ENCODE measurements at places on chromosomes 6 and 20. TPM values are rescaled to one million over a fixed set of nuclear protein-coding genes. Genes with fewer than 3 reads are reported as not detected.

DNA sequence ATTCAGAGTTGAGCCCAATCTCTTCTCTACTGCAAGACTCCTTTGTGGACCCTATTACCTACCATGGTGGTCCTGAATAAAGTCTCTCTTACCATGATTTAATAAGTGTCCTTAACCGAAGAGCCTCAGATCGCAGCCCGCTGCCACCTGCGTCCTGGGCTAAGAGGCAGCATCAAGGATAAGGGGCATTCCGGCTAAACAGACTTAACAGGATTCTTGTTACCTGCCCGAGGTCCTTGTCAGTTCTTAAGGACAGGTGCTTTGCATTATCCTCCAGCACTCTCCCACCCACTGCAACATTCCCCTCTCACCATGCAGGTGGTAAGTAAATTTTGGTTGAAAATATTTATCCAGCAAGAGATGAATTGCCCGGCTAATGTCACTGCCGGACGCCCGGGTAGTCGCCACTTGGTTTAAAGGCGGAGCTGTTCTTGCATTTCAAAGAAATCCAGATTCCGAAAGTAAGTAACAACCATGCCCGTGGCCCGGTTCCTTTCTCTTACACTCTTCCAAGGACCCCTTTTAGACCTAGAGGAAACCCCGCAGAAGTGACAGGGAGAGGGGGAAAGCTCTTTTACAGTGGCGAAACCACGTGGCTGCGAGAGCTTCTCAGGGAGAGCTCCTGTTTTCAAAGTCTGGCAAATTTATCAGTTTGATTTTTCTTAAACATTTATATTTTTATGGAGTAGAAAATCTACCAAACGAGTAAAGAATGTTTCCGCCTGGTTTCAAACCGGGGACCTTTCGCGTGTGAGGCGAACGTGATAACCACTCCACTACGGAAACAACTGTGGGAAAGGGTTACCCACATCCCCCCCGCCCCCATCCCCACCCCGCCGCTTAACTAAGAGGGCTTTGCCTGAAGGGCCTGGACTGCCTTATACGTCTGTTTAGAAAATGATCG lies 41.9 kb upstream of the PRSS16 start:
- H3K4me3 ChIP-seq, result no peak overlapping the region
- no peaks in the 10 kb centered on the region for H3K4me1 ChIP-seq
- no peak for DNase-seq
- H3K36me3 ChIP-seq, result no peaks in the 10 kb centered on the region
- H3K27ac ChIP-seq, result no peak overlapping the region
- peaks cover 32% of the 10 kb centered on the region for H3K27me3 ChIP-seq

DNA sequence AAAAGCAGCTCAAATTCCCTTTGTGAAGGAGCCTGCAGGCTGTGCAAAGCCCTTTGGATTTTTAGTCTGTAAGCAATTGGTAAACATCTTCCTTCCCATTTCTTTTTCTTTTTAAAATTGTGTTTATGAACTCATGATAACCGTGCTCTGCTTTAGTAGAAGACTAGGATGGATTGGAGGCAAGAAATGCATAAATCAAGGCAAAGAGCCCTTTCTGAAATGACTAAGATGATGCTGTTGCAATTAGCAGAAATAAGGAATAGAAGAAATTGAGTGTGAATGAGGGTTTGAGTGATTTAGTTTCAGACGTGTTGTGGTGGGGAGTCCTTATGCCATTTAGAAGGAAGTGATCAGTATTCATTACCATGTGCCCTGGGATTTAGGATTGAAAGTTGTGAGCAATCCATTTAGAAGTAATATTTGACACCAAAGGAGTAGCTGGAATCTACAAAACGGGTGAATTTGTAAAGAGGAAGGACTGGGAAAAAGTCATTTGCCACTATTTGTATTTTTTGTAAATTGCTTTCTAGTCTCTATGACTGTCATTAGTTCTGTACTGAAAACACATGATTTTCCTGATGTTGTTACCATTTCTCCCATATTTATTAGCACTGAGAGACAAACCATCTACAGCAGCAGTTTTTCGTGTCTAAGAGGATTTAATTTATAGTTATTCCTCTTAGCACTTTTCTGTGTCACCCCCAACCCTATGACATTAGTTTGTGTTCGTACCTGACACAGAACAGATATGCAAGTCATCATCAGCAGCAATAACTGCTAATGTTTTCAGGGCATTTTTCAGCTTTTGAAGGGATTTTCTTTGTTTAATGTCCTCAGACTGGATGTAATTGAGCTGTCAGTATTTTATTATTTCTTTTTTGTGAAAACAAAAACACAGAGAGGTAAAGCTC lies 265.0 kb downstream of the UTRN start:
- H3K27me3 ChIP-seq, result no peaks in the 10 kb centered on the region
- H3K4me1 ChIP-seq, result no peaks in the 10 kb centered on the region

- H3K27ac ChIP-seq, result no peak overlapping the region
- H3K36me3 ChIP-seq, result no peaks in the 10 kb centered on the region
- no peaks in the 10 kb centered on the region for H3K27me3 ChIP-seq
Observed at GRCh38 chr20:13494019-13494418, 144.7 kb downstream of the TASP1 start.

DNA sequence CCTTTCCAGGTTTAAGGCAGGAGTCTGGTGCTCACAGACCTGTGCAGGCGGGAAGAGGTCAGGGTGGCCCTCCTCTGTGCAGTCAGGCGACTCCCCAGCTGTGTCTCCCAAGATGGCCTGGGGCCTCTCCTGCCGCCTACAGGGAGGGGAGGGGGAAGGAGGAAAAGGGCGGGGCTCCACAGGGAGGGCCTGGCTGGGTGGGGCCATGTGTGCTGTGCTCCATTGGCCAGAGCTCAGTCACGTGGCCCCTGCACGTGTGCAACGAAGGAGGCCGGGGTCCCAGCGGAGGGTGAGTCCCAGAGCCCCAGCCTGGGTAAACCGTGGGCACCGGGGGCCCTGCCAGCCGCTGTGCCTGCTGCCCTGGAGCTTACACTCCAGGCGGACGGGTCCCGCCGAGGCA lies 211.6 kb downstream of the ZDHHC14 start:
- H3K27ac ChIP-seq, result no peak overlapping the region
- DNase-seq, result no peak
- no peaks in the 10 kb centered on the region for H3K4me1 ChIP-seq
- H3K27me3 ChIP-seq, result no peaks in the 10 kb centered on the region

GRCh38 chr6:47490676-47491075 lies 13.1 kb downstream of the CD2AP start:
- DNase-seq, result no peak
- H3K27ac ChIP-seq, result no peak overlapping the region
- no peaks in the 10 kb centered on the region for H3K4me1 ChIP-seq
- no peaks in the 10 kb centered on the region for H3K36me3 ChIP-seq
- H3K27me3 ChIP-seq, result no peaks in the 10 kb centered on the region

DNA sequence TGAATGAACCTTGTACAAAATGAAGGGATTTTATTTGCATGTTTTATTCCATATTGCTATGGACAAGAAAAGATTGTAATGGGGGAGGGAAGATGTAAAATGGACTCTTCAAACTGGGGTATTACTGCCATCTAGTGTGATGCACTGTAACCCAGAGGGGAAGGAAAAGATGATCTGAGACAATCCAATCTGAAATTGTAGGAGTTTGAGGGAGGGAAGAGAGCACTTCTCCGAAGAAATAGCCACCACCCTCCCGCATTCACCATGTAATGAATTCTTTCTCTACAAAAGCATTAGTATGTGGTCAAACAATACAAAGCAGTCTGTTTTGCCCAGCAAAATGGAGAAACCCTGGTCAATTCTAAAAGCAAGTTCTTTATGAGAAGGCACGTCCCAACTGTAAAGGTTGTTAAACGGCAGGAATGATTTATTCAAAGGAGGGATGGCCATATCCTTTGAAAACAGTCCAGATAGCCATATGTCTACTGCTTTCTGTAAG lies 679.5 kb upstream of the NRSN1 start:
- H3K27ac ChIP-seq, result no peak overlapping the region
- no peak overlapping the region for H3K4me3 ChIP-seq
- no peaks in the 10 kb centered on the region for H3K4me1 ChIP-seq
- DNase-seq, result no peak
- no peaks in the 10 kb centered on the region for H3K36me3 ChIP-seq

DNA sequence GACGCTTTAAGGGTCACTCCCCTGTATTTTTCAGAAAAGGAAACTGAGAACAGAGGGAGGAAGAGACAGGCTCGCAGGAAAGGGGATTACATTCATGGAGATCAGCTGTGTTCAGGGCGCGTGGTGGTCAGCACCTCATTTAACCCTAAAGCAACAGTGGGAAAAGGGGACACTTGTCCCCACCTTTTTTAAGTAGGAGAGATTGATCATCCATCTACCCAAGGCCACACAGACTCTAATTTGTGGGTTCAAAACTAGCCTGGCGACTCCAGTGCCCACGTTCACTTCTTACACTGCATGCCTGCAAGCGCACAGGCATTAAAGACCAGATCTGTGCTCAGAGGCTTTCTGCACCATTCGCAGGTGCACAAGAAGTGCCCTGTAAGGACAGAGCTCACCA lies 167.9 kb upstream of the SNX9 start:
- H3K4me1 ChIP-seq, result no peaks in the 10 kb centered on the region
- no peaks in the 10 kb centered on the region for H3K36me3 ChIP-seq
- no peaks in the 10 kb centered on the region for H3K27me3 ChIP-seq
- no peak for DNase-seq
- H3K4me3 ChIP-seq, result no peak overlapping the region
- H3K27ac ChIP-seq, result no peak overlapping the region

The RAB44 gene
- polyA plus RNA-seq, result 17.1 TPM

The GRM4 gene
- not detected for polyA plus RNA-seq

The CST7 gene
- polyA plus RNA-seq, result 1.8 TPM

The GPR63 gene
- polyA plus RNA-seq, result not detected

The FIG4 gene
- polyA plus RNA-seq, result 53.7 TPM

The SRMS gene
- polyA plus RNA-seq, result not detected

The ANGPT4 gene
- 0.07 TPM for polyA plus RNA-seq

The KCNK15 gene
- 0.03 TPM for polyA plus RNA-seq

The RRAGD gene
- polyA plus RNA-seq, result 1.6 TPM

The GJA10 gene
- not detected for polyA plus RNA-seq

All from CD14-positive monocyte (primary cell).